ENCODE measurements at places on chromosomes 4 and X.

DNA sequence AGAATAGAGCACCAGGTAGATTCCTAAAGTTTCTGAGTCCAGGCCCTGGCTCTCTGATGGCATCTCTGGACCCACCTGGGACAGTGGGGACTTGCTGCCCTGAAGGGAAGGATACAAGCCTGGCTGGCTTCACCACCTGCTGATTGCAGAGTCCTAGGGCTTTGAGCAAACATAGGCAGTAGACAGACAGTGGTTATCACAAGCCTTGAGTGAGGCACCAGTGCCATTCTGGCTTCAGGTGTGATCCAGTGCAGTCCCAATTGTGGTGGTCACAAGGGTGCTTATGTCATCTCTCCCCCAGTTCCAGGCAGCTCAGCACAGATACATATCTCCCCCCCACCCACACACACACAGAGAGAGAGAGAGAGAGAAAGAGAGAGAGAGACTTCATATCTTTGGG lies 6.6 kb upstream of the PRRG3 start:
- DNase-seq: no peak

DNA sequence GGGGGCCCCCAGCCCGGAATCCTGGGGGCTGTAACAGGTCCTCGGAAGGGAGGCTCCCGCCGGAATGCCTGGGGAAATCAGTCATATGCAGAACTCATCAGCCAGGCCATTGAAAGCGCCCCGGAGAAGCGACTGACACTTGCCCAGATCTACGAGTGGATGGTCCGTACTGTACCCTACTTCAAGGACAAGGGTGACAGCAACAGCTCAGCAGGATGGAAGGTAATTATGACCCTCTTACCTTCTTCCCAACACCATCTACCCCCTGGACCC lies 1.0 kb downstream of the FOXO4 start:
- DNase-seq: no peak

GRCh38 chrX:114582698-114583395 lies 1.0 kb upstream of the HTR2C start:
- no peak for DNase-seq

DNA sequence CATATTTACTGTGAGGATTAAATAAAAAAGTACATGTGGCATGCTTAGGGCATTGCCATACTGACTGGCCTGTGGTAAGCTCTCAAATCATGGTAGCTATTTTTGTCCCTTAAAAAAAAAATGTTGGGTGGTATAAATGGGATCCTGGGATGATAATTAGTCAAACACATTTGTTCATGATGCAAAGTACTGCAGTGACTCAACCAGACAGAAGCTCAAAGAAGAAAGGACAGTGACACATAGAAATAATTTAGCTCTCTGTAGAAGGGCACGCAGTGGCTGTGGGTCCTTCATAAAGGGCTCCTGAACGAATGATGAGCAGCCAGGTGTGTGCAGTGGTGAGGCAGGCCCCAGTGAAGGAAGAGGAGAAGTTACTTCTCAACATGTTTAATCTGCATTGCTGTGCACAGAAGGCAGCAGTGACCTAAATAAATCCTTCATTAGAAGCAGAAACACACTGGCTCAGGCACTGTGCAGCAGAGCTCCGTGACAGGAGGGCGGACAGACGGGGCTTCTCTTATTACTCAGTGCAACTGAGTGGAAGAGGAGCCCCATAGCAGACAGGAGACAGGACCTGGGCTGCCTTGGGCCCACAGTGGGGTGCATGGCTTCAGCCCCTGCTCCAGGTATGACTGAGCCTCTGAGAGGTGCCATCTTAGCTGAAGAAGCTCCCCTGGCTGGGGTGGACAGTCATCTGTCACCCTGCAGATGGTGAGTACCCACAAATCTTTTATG lies 20.3 kb downstream of the HS3ST1 start:
- no peak for DNase-seq

Data from epithelial cell of proximal tubule (primary cell).